Nephron progenitor cell (in vitro differentiated cells): ENCODE measurements at places on chromosomes 7 and 10.
A peak's percentile ranks its signal among the peaks of the same experiment; 100 is the strongest.

DNA sequence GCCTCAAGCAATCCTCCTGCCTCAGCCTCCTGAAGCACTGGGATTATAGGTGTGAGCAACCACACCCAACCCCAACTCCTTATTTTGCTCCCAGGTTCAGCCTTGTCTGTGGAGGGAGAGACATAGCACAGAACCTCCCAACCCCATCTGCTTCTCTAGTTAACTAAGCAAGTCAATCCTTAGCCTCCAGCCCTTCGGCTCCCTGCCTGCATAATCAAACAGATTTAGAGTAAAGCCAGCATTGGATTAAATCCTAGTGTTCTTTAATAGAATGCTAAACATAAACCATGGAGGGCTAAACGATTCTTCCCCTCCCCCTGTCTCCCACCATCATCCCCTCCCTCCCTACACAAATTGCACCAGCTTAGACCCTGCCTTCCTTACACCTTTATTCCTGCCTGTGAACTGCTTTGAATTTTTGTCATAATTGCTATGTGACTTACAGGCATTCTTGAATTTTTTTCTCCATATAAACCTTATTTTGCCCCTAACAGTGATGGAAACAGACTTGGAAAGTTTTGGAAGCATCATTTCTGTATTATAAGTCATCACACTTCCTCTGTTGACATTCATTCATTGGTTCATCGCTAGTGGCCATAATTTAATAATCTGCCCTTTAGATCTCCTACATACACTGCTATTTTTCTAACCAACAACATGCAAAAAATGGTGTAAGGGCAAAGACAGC lies 72.6 kb upstream of the TOMM7 start:
- no peak for DNase-seq

DNA sequence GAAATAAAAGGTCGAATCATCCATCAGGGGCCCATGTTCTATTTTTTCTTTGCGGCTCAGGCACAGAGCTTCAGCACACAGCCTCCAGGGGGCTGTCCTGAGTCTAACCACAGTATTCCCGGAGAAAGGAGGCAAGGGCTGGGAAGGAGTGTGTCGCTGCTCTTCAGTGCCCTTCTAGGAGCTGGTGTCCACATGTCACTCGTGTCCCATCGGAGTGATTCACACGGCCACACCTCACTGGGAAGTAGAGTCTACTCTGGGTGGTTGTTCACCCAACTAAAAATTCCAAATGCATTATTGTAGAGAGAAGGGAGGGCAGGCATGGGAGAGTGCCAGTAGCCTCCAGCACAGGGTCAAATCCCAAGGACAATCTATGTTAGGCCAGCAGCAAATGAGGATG lies 114.8 kb upstream of the LANCL2 start:
- no peak for DNase-seq

DNA sequence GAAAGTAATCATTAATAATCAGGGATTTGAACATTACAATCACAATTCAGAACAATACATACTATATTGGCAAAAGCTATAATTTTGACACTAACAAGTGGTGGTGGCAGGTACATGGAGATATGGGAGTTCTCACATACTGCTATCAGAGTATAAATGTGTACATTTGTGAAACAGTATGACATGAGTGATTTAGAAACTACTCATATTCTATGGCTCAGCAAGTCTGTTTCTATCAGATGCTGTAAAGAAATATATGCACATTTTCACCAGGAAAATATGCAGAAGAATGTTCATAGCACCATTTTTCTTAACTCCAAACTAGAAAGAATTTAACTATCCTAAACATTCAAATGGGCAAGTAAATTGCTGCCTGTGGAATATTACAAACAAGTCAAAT lies 620.0 kb downstream of the SH2D4B start:
- DNase-seq = no peak

DNA sequence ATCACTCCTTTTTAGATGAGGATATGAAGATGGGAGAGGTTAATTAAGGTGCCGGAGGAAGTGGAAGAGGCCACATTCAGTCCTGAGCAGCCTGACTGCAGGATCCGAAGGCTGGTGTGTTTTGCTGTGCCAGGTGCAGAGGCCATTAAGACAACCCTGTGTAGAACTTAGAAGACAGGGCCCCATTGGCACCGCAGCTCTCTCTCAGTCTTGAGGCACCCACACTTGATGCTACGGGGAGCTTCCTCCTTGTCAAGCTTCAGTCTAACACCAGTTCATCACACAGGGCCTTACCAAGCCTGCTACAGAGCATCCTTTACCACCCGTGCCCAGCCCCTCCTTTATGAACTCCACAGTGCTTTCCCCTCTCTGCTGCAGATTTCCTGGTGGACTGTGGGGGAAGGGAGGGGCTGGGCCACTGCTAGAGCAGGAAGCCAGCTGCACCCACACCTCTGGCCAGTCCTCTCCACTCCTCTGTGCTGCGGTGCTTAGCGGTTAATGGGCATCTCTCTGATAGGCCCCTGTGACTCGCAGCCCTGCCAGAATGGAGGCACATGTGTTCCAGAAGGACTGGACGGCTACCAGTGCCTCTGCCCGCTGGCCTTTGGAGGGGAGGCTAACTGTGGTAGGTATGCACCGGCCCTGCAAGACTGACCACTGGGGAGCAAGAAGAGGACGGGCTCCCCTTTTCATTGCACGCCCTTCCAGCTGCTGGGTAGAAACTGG lies 45.5 kb downstream of the VWA2 start:
- DNase-seq = no peak

DNA sequence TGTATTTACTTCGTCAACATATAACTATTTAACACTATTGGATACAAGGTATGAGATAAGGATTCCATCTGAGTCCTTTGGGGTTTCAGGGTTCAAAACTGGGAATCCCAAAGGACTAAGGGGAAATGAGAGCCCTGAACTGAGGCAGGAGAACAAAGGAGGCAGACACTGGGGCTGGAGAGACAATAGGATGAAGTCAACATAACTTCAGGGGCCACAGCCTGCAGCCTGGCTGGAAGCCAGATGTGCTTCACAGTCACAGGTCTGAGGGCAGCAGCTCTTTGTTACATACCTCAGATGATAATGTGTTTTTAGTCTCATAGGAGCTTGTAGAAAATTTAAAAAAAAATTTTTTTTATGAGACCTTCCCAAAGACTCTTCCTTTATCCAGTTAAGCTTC lies 73.3 kb downstream of the NRF1 start:
- no peak for DNase-seq

GRCh38 chr7:1555046-1555812 lies 776 bp downstream of the TMEM184A start:
- peak; percentile 62 for DNase-seq

GRCh38 chr10:97279121-97279815 lies 13.2 kb downstream of the ARHGAP19 start:
- no peak for DNase-seq

- no peak for DNase-seq
Measured at GRCh38 chr7:11082121-11082520, 108.4 kb downstream of the PHF14 start.

- DNase-seq = no peak
Measured at GRCh38 chr7:16471933-16472332, 6.4 kb upstream of the SOSTDC1 start.

- no peak for DNase-seq
Measured at GRCh38 chr7:964401-965231, 10.1 kb upstream of the ADAP1 start.

GRCh38 chr10:46019569-46020343 lies 10.7 kb downstream of the NCOA4 start:
- no peak for DNase-seq

- no peak for DNase-seq
Measured at GRCh38 chr10:35409094-35409582, 72.8 kb downstream of the CCNY start.

DNA sequence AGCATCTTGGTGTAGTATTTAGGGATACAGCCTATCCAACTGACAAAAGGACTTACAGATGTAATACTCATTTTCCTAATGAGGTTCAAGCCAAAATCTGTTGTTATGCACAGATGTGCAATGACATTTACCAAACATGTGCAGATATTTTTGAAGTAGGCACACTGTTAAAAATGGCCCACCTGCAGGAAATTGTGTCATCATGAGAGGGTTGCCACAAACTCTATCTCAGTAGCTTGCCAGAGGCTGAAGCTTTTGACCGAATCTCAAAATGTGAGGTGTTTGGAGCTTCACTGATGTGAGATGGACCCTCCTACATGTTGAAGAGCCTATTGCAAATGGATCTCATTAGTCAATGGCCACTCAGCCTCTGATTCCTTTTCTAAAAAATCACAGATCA lies 89.7 kb upstream of the CSTF2T start:
- no peak for DNase-seq

- DNase-seq = no peak
Measured at GRCh38 chr7:116942504-116942903, 10.8 kb upstream of the ST7 start.

DNA sequence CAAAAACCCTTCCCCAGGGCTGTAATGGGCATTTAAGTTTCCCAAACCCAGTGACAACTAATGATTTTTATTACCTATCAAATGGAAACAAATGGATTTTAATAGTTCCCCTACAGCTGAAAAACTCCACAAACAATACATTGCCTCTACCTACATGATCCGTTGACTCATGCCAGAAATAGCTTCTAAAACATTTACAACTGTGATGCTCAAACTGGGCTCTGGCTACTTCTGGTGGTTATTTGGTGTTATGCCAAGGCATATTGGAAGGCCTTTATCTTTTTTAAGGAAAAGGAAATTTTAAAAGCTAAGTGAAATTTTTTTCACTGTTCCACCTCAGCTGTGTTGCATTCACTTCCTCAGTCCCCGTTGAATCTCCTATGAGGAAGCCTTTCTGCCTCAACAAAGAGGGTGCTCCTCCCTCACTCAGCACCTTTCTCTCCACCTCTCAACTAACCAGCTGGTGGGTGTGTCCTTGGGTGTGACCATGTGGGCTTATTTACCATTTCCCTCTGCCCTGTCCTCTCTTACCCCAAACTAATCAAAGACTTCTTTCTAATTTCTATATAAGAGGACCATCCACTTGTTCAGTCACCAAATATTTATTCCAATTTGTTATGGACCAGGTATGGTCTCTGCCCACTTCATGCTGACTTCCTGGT lies 82.9 kb downstream of the PRTFDC1 start:
- DNase-seq = no peak

GRCh38 chr10:89329151-89329550 lies 1.4 kb downstream of the IFIT3 start:
- DNase-seq = no peak

DNA sequence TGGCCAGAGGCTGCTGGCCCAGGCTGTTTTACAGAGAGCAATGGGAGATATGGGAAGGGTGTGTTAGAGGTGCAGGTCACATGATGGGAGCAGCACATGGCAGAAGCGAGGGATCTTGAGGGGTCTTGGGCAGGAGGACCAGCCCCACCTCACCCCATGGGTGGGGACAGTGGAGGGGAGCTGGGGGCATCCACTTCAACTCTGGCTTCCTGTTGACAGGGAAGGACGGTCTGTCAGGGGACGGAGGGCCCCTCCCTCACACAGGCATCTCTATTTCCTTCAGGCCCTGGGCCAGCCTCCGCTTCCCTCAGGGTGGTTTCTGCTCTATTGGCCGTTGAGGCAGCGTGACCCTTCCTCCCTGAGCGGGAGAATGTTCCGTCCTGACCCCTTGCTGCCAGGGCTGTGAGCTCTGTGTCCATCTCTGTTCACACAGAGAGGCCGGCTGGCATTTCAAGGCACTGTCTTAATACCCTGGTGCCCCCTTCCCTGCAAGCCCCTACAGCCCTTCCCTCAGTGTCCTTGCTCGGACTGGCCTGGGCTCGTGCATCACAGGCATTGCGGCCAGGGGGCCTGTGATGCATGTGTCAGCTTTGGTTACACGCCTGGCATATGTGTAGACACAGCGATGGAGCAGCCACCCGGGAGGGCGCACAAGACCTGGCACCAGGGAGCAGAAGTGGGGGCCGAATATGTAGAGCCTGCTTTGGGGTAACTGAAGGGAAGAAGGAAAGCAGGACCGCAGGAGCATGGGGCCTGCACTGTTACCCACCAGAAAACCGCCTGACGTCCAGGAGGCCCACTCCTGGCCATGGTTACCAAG lies 31.8 kb downstream of the RAMP3 start:
- DNase-seq = no peak

- no peak for DNase-seq
Measured at GRCh38 chr10:75335983-75336382, 65.6 kb downstream of the ZNF503 start.

GRCh38 chr10:5476918-5477525 lies 22.3 kb downstream of the CALML5 start:
- DNase-seq = no peak

GRCh38 chr10:131944412-131944811 lies 37.3 kb downstream of the BNIP3 start:
- no peak for DNase-seq

DNA sequence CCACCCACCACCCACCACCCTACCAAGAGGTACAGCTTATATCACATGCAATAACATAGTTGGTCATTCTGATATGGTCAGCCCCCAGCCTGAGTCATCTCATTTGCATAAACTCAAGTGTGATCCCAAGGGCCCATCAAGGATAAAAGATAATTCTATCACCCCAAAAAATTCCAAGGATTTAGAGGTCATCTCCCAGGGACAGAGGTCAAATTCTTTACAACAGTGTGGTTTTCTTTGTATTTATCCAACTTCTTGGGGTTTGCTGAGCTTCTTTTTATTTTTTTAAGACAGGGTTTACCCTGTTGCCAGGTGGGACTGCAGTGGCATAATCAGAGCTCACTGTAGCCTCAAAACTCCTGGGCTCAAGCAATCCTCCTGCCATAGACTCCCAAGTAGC lies 9.4 kb upstream of the GTPBP10 start:
- DNase-seq = no peak

DNA sequence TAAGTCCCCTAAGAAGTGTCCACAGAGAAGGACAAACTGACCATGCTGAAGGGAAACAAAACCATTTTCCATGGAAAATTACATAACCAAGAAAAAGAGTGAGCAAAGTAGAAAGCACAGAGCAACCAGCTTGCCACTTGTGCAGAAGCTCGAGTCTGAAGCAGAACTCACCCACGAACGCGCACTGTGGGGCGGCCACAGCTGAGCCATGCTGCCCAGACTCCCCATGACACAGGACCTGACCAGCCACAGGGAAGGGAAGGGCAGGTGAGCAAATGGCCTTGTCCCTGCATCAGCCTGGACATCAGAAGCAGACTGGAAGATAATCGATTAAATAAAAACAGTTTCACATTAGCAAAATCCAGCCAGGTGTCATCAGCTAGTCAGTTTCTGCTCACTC lies 95.7 kb downstream of the TCERG1L start:
- DNase-seq = no peak

DNA sequence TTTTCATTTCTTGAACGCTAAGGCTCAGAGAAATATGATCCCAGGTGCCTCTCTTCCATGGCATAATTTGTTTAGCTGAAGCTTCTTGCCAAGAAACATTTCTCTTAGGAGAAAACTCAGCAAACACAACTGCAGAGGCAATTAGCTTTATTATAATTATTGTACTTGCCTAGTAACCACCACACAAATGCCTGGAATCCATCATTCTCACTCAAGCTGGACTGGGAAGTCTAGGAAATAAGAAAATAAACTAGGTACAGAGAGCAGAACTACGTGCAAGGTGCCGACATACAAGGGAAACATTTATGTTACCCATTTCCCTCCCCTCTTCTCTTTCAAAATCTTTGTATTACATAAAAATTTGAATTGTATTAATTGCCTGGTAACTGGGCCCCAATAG lies 15.1 kb downstream of the SLC35B4 start:
- DNase-seq = no peak

GRCh38 chr10:25405871-25406270 lies 231.1 kb downstream of the GPR158 start:
- no peak for DNase-seq
